ENCODE measurements at places on chromosomes 13 and 19. TPM values are rescaled to one million over a fixed set of nuclear protein-coding genes. Genes with fewer than 3 reads are reported as not detected.

Gene CLEC17A
- polyA plus RNA-seq, result 27.0 TPM

Gene OR7C1
- not detected for polyA plus RNA-seq

Gene DZIP1
- polyA plus RNA-seq, result not detected

Gene MIA
- polyA plus RNA-seq, result not detected

Gene ZNF574
- 24.8 TPM for polyA plus RNA-seq

Gene ZNF600
- polyA plus RNA-seq, result 18.3 TPM

Gene NLRP7
- 1.4 TPM for polyA plus RNA-seq

Gene ZNF724
- polyA plus RNA-seq, result 1.8 TPM

Gene HSH2D
- polyA plus RNA-seq, result 122 TPM

Gene LGALS4
- polyA plus RNA-seq, result not detected

Gene FAM83E
- not detected for polyA plus RNA-seq

Gene ZNF555
- polyA plus RNA-seq, result 6.3 TPM

Gene HTR2A
- polyA plus RNA-seq, result not detected

Gene ZNF773
- 9.0 TPM for polyA plus RNA-seq

Gene ZNF578
- 1.5 TPM for polyA plus RNA-seq

Gene ZNF563
- polyA plus RNA-seq, result 3.7 TPM

Gene CNFN
- 42.5 TPM for polyA plus RNA-seq

Gene NDUFB7
- 224 TPM for polyA plus RNA-seq

Gene CALR3
- polyA plus RNA-seq, result not detected

Gene SPACA6
- polyA plus RNA-seq, result 2.1 TPM

Gene KIR2DL3
- 0.59 TPM for polyA plus RNA-seq

Gene MUC16
- polyA plus RNA-seq, result not detected

Gene MBD3L3
- not detected for polyA plus RNA-seq

Gene DCT
- polyA plus RNA-seq, result not detected

Gene LSR
- polyA plus RNA-seq, result 49.1 TPM

Gene KLK14
- polyA plus RNA-seq, result not detected

Gene ZNF433
- polyA plus RNA-seq, result 2.8 TPM

Gene OR10H1
- not detected for polyA plus RNA-seq

Gene NPHS1
- polyA plus RNA-seq, result not detected

Gene RINL
- 61.3 TPM for polyA plus RNA-seq

Gene PEG3
- polyA plus RNA-seq, result not detected

Gene SYNGR4
- not detected for polyA plus RNA-seq

Gene AP1M2
- polyA plus RNA-seq, result not detected

Gene FPR1
- polyA plus RNA-seq, result 1.5 TPM

Gene SERPINE3
- not detected for polyA plus RNA-seq

Gene ZNF430
- polyA plus RNA-seq, result 69.8 TPM

Gene ZNF723
- polyA plus RNA-seq, result not detected

Gene ZNF506
- polyA plus RNA-seq, result 24.5 TPM

Gene GEMIN7
- 115 TPM for polyA plus RNA-seq

Gene PABPC3
- polyA plus RNA-seq, result 0.10 TPM

Gene CD37
- polyA plus RNA-seq, result 754 TPM

Data from IgD-negative memory B cell (primary cell).